ENCODE measurements at places on chromosomes 3 and 15. TPM values are rescaled to one million over a fixed set of nuclear protein-coding genes. Genes with fewer than 3 reads are reported as not detected.

- no peak for DNase-seq
Observed at GRCh38 chr15:40693904-40694687, 878 bp upstream of the RAD51 start.

The TUSC7 gene
- total RNA-seq: not detected

DNA sequence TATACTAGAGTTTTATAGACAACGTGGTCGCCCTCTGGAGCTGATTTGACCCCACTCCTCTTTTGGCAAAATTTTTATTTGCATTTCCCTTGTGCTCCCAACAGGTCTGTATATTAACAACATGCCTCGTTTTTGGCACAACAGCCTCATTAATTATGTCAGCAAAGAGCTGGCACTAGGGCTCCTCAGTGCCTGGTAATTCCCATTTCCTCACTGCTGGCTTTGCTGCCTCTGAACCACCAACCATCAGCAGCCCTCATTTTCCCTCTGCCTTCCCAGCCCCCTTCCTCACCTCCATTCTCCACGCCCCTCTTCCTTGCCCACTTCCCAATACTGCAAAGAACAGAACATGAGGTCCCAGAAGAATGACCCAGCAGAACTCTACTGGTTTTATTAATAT, 204.8 kb downstream of the ABHD5 start:
- DNase-seq: no peak

DNA sequence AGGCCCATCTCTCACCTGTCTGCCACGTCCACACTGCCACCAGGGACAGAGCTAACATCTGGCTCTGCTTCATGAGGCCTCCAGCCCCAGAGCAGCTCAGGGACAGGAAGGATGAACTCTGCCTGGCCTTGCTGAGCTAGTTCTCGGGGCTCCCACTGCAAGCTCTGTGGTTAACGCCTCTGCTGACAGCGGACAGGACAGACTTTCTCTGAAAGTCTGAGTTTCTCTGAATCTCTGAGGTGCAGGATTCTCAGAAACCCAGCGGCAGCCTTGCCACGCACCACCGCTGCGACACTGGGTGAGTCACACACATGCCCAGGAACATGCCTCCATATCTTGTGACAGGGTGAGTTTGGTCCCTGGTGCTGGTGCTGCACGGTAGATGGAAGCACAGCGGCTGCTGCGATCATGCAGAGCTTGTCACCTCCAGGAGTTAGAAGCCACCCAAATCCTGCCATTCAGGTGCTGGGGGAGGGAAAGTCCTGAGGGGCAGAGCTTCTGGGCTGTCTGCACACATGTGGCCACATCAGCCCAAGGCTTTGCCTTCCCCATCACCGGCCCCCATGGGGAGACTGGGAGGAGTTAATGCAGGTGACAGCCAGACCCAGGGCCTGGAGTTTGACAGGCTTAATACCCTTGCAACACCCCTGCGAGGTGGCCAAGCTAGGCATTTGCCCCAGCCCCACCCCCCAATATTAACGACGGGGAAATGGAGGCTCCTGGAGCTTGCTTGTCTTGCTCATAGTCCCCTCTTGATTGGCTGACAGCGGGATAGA, 267.0 kb downstream of the PLCL2 start:
- DNase-seq: no peak

GRCh38 chr3:189286188-189286587, 114.4 kb downstream of the TPRG1 start:
- no peak for DNase-seq

DNA sequence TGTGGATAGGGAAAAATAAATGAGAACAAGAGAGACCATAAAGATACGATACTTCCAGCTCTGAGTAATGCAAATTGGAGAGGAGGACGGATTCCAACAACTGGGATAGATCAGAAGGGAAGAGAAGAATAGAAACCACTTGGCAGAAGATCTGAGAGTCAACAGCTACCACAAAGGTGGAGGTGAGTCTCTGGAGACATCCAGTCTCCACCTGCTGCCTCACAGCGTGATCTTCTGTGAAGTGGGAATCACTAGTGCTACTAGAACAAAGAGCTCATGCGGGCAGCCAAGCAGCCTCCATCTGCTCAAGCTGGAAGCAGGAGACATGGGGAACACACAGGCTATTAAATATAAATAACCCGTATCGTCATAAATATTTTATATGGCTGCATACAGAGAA, 558.5 kb upstream of the CFAP20DC start:
- DNase-seq: no peak

DNA sequence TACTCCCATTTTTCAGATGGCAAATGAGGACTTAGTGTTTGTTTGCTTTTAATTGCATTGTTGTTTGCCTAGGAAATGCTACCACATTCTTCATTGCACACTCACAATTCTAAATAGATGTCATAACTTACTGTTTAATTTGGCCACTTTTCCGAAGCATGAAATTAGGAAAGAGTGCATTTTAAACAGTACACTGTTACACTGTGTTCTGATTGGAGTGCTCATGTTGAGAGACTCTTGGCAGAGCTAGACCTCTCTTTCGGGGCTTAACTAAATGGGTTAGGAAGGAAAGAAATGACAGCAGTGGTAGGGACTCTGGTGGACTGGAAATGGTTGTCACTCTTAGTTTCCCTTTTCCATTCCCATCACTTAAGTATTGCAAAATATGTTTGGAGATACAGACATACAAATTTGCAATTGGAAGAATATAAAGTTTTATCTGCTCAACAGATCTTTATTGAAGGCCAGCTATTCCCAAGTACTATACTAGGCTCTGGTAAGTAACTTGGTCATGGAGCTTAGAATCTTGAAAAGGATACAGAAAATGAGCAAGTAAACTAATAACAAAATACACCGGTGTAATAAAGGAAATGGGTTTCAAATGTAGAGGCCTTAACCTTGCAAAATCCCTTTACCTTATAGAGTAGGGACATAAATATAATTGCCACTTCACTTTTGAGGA, 90.2 kb downstream of the DCUN1D1 start:
- no peak for DNase-seq

DNA sequence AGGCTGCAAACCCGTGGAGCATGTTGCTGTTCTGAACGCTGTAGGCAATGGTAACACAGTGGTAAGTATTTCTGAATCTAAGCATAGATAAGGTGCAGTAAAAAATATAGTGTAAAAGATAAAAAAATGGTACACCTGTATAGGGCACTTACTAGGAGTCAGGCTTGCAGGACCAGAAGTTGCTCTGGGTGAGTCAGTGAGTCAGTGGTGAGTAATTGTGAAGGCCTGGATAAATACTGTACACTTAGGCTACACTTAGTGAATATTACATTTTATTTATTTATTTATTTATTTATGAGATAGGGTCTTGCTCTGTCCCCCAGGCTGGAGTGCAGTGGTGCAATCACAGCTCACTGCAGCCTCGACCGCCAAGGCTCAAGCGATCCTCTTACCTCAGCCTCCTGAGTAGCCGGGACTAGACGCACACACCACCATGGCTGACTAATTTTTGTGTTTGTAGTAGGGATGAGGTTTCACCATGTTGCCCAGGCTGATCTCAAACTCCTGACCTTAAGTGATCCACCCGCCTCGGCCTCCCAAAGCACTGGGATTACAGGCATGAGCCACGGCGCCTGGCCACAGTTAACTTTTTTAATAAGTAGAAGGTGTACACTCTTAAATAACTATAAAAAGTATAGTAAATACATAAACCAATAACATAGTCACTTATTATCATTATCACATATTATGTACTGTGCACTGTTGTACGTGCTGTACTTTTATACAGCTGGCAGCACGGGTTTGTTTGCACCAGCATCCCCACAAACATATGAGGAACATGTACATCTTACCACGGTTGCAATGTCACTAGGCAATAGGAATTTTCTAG, 155.1 kb downstream of the IGF1R start:
- no peak for DNase-seq

GRCh38 chr3:77562089-77562488, 522.2 kb downstream of the ROBO2 start:
- no peak for DNase-seq

The GOLGA6L7 gene
- total RNA-seq: not detected

GRCh38 chr15:39594446-39595337, 13.8 kb downstream of the THBS1 start:
- no peak for DNase-seq
